ENCODE measurements at places on chromosomes 1 and 21.

DNA sequence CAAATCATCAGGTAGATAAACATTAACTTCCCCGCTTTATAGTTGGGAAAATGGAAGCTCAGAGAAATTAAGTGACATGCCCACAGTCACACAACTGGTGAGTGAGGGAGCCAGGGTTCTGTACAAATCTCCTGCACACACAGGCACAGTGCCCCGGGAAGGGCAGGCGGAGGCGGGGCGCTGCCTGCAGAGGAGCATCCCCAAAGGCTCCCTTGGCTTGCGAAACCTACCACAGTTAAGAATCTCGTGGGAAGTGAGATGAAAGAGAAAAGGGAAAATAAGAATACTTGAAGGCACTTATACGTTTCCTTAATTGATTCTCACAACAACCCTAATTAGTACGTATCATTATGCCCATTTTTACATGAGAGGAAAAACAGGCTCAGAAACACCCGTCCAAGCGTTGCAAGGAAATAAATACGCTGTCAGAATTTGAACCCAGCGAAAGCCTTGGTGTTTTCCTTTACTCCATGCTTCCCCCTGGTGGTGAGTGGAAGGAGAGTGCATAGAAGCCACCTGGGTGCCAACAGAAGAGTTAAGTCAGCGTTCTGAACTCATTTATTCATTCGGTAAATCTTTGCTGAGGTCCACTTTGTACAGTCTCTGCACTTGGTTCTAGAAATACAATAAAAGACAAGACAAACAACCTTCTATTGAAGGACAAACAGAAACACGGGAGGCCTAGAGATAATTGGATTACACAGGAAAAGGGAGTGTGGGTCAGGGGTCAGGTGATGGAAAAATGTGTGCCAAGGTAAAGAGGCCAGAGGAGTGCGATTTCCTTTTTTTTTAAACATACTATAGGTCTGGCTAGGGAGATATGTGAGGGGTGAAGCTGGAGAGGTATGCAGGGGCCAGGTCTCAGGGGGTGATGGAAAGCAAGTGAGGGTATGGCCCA lies 28.4 kb downstream of the ACP6 start:
- no peak for DNase-seq

DNA sequence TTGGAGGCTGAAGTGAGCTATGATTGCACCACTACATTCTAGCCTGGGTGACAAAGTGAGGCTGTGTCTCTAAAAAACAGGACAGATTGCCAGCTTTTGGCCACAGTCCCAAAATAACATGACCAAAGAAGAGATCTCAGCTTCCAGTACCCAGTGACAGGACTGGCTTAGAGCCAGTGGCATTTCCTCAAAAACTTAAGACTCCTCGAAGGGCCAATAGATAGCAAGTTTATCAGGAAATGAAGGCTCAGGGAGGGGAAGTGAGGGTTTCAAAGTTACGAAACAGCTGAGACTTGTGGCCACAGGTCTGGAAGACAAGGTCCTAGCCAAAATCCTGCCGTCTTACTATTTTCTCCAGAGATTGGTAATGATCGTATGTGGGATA lies 6.3 kb upstream of the TMEM39B start:
- DNase-seq, result no peak

DNA sequence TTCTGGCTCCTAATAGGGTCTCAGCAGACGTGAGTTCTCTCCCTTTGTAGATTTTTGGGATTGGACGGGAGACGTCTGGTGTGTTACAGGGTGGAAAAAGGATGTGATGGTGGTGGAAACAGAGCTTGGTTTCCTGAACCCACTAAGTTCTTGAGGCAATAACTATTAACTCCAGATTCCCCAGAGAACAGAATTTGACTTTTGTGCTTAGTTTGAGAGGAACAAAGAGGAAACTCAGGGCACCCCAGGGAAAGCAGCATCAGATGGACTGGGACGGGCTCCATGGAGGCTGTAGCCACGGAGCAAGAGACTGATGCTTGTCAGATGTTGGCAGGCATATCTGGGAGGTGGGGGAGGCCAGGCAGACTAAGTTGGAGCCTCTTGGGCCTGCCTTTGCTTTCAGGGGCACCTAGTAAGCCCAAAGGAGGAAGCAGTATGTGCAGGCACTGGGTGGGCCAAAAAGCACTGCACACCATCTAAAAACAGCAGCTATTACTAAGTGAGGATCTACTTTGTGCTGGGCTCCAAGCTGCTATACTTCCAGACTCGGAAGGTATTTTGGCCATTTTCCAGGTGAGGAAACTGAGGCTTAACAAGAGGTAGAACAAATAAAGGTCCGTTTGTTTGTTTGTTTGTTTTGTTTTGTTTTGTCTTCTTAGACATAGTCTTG lies 66.9 kb downstream of the EPHB2 start:
- DNase-seq, result no peak

DNA sequence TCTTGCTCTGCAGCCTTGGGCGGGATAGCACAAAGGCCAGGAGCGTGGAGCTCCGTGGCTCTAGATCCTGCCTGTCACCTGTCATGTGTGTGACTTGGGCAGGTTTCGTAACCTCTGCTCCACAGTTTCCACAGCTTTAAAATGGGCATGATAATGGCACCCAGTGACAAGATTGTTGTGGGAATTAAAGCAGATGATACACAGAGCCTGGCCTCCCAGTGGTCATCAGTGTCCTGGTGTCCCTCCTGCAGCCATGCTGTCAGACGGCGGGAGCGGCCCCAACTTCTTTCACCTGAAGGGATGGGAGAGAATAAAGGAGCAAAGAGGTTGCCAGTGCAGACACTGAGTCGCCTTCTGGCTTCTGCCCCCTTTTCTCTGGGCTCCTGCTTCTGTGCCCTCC lies 61.5 kb downstream of the SLC37A1 start:
- DNase-seq, result no peak

GRCh38 chr21:32753818-32754585 lies 17.6 kb downstream of the PAXBP1 start:
- DNase-seq, result no peak

DNA sequence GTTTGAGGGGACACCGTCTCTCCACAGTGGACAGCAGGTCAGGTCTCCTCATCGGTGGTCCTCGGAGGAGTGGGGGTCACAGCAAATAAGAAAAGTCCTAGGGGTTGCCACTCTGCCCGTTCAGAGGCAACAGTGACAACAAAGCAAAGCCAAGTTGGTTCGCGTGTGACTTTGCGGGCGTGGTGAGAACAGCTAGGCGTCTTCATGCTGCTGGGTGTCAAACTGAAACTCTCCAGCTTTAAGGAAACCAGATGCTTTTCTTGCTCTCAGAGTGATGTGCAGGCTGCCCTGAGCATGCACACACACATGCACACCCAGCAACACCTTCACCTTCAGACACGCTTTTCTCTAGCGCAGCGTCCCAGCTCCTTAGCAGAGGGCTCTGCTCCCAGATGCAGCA lies 70.1 kb upstream of the ARHGEF16 start:
- DNase-seq, result no peak

DNA sequence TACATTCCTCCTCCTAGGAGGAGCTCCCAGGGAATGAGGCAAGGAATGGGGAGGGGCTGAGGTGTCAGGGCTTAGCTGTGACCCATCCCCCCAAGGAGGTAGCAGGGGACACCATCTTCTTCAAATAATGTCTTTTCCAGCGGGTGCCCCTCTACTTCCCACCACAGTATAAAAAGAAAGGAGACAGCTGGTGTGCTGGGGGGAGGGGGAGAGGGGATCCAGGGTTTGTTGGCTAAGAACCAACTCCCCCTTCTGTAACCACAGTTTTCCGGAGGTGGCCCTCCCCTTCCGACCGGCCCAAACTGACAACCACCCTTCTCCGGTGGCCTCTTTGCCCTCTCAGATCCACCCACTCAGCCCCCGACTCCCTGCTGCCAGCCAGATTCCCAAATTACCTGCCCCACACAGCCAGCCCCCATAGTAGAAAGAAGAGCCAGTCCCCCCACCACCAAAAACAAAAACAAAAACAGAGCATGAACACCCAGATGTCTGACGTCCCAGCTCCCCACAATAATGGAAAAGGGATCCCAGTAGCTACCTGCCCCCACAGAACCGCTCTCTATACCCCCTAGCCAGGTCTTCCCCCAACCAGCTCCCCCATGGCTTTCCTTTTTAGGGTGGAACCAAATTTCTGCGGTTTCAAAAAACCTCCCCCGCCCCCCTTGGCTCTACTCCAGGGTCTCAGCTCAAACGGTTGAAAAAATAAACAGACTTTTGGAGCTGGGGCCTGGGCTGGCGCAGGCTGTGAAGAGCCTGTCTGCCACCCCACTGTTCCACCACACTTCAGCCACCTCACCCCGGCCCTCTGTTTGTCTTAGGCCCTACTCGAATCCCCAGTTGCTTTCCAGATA lies 2.1 kb downstream of the ARHGEF2 start:
- peak; percentile 89 for DNase-seq

- no peak for DNase-seq
These were observed 54.4 kb upstream of the NEK7 start for GRCh38 chr1:198102454-198102827.

DNA sequence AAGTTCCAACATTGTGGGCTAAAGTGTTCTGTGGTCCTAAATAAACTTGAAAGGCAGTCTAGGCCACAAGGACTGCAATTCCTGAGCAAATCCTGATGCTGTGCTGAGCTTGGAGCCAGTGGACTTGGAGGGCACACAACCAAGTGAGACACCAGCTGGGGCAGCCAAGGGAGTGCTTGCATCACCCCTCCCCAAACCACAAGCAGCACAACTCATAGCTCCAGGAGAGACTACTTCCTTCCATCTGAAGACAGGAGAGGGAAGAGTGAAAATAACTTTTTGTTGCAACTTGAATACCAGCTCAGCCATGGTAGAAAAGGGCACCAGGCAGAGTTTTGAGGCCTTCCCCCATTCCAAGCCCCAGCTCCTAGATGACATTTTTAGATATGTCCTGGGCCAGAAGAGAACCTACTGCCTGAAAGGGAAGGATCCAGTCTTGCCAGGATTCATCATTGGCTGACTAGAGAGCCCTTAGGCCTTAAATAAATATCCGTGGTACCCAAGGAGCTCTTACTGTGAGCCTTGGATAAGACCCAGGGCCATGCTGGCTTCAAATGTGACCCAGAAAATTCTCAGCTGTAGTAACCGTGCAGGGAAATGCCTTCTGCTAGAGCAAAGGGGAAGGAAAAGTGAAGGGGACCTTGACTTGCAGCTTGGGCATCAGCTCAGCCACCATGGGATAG lies 35.4 kb upstream of the LRRC8B start:
- no peak for DNase-seq

GRCh38 chr21:37118187-37118826 lies 45.3 kb downstream of the TTC3 start:
- no peak for DNase-seq

DNA sequence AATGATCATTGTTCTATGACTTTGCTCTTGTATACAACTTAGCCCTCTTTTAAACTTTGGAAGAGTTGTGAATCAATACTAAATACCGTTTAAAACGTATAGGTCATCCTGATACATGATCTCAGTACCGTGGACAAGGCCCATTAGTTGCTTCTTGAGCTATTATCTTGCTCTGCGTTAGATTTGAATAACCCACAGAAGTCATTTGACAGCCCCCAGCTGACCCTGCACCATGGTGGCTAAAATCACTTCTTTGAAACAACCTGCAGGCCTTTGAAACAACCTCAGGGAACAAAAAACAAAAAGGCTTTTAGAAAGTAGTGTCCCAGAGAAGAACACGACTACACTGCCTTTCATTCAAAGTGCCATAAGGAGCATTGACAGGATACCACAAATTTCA lies 473.0 kb upstream of the ADGRL2 start:
- DNase-seq, result no peak

GRCh38 chr21:35035116-35035515 lies 14.0 kb downstream of the RUNX1 start:
- DNase-seq, result no peak

- no peak for DNase-seq
These were observed 7.0 kb upstream of the TAL1 start for GRCh38 chr1:47238935-47239592.

DNA sequence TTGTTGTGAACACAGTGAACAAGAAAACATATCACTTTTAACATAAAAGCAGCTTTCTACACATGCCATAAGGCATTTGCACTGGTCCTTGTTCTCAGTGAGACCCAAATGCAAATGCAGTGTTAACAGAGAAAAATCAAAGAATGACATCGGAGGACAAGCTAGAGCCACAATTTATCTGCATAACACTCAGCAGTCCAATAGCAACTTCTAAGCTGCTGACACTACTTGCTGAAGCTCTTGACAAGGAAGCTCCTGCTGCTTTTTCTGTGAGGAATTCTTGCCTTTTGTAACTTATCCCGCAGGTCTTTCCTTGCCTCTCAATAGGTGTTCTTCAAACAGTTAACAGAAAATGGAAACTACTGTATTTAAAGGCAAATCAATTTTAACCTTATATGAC lies 34.7 kb downstream of the USH2A start:
- no peak for DNase-seq

GRCh38 chr21:45579383-45580180 lies 37.3 kb upstream of the SLC19A1 start:
- DNase-seq, result peak; percentile 81

GRCh38 chr1:205650241-205650640 lies 18.4 kb upstream of the ELK4 start:
- DNase-seq, result no peak

- no peak for DNase-seq
These were observed 475.7 kb downstream of the USP25 start for GRCh38 chr21:16205527-16205926.

- no peak for DNase-seq
These were observed 6.4 kb downstream of the GFI1 start for GRCh38 chr1:92480200-92480812.

- no peak for DNase-seq
These were observed 9.8 kb downstream of the EDN2 start for GRCh38 chr1:41474490-41475271.

- no peak for DNase-seq
These were observed 10.9 kb downstream of the H3-3A start for GRCh38 chr1:226073184-226073950.

- DNase-seq, result no peak
These were observed 628.5 kb downstream of the SMYD3 start for GRCh38 chr1:245878585-245878984.

GRCh38 chr1:158112994-158113758 lies 67.5 kb upstream of the CD1D start:
- peak; percentile 34 for DNase-seq

DNA sequence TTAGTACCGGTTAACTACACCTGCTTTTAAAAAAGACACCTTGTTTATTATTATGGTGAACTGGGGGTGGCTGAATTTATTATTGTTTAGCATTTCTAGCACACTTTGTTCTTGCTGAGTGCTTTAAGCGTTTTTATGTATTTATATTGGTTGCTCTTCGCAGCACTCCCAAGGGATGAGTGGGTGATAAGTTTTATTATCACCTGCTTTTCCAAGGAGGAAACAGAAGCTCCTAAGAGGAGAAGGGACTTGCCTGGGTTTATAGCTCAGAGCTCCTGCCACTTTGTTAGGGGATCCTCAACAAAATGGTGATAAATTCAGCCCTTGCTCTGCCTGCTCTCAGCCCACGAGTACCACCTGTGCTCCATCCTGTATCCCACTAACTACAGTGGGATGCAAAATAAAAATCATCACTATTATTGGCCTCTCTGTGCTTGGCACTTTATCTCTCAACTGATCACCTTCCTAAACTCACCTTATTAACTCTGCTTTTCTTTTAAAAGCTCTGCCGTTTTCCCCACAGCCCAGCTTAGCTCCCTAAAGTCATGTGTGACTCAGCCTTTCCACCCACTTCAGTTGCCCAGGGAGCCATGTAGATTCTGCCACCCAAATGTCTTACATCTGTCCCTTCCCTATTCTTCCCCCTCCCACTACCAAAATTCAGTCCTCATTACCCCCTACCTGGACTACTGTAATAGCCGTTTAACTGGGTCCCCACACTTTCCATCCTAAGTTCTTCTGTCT lies 44.5 kb downstream of the BCL9 start:
- no peak for DNase-seq
